ENCODE measurements at places on chromosomes 2 and 18.

DNA sequence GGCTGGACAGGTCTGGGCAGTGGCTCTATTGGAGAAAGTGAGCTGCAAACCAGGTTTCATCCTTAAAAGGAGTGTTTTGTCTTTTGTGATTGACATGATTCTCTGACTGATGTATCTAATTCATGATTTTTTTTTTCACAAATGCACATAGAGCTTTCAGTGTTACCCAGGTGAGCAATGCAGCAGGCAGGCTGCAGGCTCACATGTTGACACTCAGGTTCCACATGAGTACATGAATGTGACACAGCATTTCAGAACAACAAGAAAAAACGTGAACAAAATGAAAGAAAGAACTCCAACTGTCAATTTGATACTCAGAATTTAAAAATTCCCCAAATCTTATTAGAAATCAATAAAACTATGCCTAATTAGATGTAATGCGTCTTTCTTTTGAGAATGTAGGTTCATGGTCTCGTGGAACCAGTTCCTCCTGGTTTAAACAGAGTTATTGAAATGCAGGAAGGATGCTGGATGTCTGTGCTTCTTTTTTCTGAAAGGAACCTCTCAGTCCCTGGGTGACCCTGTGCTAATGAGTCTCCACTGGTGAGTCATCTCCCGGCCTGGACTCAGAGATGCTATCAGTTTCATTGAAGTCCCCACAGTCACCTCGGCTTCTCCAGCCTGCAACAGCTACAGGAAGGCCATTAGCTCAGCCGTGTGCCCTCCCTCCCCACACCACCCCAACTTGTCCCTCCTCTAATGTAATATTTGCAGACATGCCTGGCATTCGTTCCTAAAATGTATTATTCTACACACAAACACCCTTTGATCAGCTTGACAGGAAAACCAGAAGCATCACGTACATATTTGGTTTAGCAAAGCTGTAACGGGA lies 430.4 kb downstream of the LPIN1 start:
- peak; percentile 76 for DNase-seq

- no peak for DNase-seq
These were observed 62.5 kb downstream of the USP40 start for GRCh38 chr2:233503947-233504637.

GRCh38 chr2:152523091-152523490 lies 188.1 kb downstream of the FMNL2 start:
- no peak for DNase-seq

DNA sequence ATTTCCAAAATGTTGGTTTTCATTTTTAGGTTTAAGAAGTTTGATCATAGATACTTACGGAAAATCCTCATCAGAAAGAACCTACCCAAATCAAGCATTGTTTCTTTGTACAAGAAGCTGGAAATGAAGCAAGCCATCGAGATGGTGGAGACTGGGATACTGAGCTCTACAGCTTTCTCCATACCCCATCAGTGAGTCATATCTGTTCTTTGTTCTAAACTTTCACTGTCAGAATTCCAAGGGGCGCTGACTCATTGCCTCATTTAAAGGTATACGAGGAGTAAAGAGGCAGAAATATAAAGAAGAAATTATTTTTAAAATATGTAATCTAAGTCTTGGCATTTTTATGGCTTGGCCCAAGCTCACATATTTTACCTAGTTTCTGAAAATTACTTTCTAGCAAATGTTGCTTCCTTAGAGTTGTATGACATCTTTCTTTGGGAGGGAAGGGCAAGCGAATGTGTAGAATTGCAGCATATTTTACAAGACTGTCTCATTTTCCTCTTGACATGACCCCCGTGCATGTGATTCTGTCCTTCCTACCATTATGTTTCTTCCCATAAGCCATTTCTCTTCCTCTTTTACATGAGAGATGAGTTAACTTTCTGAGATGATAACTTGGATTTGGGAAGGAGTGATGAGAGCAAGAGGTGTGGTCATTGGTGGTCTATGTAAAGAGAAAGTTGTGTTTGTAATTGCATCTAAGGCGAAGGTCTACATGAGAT lies 41.2 kb downstream of the SLC9A4 start:
- DNase-seq = peak; percentile 78

DNA sequence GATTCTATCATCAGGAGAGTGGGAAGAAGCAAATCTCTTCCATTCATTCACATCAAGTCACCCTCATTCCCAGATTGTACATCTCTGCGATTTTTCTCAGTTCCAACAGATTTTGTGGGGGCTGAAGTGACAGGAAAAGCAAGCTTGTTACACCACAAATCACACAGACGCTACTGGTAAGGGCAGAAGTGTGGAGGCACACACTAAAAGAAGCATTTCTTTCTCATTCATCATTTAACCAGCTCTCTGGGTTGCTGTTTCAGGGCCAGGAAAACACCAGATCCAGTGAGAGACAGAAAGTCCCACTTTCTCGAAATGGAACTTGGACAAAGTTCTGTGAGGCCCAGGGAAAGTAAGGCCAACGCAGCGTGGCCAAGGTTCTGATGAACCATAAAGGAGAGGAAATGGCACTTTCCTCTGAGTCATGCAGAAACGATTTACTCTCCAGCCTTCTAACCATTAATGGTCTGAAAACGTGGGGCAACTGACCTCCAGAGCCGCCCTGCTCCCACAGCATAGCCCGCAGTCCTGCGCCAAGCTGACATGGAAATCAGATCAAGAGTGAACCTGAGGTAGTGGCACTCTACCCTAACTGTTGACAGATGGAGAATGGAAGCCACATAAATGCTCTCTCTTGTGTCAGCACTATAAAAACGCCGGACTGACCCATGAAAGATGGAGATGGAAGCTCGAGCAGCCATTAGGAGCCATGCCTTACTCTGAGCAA lies 191.0 kb downstream of the C1D start:
- DNase-seq = peak; percentile 69

- DNase-seq = no peak
These were observed 899.5 kb upstream of the GYPC start for GRCh38 chr2:125756431-125756830.

GRCh38 chr2:20222769-20223406 lies 2.0 kb downstream of the SDC1 start:
- DNase-seq = no peak

GRCh38 chr2:60934165-60934722 lies 52.9 kb downstream of the REL start:
- DNase-seq = no peak

DNA sequence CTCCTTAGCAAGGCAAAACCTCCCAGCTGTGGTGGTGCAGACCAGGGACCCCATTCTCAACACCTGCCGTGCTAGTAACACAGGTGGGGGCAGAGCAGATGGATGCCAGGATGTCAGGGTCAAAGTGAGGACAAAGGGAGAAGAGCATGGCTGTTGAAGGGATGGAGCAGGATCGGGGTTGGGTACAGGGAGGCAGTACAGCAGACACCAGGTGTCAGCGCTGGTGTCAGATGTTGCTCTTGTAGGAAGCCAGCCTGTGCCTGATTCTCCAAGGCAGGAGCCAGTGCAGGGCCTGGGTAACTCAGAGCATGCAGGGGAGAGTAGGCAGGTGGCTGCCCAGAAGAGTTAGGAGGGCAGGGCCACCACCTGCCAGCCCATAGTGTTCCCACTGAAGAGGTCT lies 222.1 kb upstream of the SPRED2 start:
- DNase-seq = no peak

DNA sequence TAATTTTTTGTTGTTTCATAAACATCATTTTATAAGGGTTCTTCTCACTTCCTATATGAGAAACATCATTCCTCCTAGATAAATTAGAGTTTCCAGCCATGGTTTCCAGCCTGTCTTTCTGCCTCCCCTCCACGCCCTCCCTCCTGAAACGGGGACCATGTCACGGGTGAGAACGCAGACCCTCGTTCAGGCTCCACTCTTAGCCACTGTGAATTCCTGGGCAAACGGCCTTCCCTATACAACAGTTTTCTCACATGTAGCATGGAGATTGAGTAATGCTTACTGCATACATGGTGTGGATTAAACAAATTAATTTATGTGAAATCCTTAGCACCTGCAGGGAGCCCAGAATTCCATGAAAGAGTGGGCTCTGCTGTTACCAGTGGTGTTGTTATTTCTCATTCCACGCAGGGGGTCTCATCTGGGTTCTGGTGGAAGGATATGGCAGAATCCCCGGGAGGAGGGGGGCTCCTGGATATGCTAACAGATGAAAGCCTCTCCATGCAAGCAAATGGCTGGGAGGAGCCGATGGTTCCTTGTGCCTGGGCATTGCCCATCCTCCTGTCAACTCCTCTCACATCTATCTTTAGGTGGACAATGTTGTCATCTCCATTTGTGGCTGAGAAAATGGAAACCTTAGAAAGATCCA lies 54.0 kb upstream of the TWIST2 start:
- DNase-seq = no peak

DNA sequence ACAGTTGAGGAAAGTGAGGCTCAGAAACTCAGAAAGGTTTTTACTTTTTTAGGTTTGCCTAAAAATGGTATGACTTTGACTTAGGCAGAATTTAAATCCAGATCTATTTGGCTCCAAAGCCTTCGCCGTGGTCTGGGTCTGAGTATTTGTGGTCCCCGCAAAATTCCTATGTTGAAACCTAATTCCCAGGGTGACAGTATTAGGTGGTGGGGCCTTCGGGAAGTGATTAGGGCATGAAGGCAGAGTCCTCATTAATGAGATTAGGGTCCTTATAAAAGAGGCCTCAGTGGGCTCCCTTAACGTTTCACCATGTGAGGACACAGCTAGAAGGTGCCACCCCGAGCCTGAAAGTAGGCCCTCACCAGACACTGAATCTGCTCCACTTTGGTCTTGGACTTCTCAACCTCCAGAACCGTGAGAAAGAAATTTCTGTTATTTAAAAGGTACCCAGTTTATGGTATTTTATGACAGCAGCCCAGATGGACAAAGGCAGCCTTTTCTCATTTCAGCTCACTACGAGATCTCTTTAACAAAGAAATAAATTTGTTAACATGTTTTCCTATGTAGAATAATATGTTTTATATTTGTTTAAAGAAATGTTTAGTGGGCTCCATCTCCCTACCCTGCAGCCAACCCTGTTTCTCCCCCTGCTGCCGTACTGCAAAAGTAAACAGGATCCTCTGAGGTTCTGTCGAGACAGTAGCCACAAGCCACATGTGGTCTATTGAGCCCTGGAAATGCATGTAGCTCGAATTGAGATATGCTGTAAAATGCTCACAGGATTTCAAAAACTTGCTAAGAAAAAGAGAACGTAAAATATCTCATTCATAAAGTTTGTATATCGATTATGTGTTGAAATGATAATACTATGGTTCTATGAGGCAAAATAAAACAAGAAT lies 80.6 kb downstream of the MOGAT1 start:
- no peak for DNase-seq

- peak; percentile 32 for DNase-seq
These were observed 47.5 kb upstream of the STAM2 start for GRCh38 chr2:152222975-152223637.

GRCh38 chr2:149648282-149649030 lies 60.9 kb upstream of the MMADHC start:
- DNase-seq = peak; percentile 65

Measured in HTR-8/SVneo (cell line).